ENCODE measurements at places on chromosomes 13 and 19. TPM values are rescaled to one million over a fixed set of nuclear protein-coding genes. Genes with fewer than 3 reads are reported as not detected.

ELSPBP1 gene
- total RNA-seq = not detected

SERP2 gene
- not detected for total RNA-seq

CEACAM4 gene
- not detected for total RNA-seq

DOHH gene
- total RNA-seq = 16.7 TPM

METTL21C gene
- not detected for total RNA-seq

FFAR2 gene
- 0.04 TPM for total RNA-seq

PINLYP gene
- not detected for total RNA-seq

SLITRK1 gene
- not detected for total RNA-seq

CILP2 gene
- 0.17 TPM for total RNA-seq

NCR1 gene
- not detected for total RNA-seq

MZF1 gene
- total RNA-seq = 12.8 TPM

ERICH6B gene
- total RNA-seq = not detected

TINCR gene
- total RNA-seq = 1.9 TPM

CEACAM1 gene
- 1.1 TPM for total RNA-seq

PCDH9 gene
- total RNA-seq = 7.5 TPM

CGB3 gene
- total RNA-seq = not detected

CLEC17A gene
- total RNA-seq = not detected

IFNL4 gene
- total RNA-seq = not detected
